NCI-H1417 treated with DMSO at 0.1 percent for 48 hours (cell line): ENCODE measurements at places on chromosomes 16 and 17.

GRCh38 chr17:43740541-43740940 lies 18.1 kb downstream of the SOST start:
- no peak for DNase-seq

DNA sequence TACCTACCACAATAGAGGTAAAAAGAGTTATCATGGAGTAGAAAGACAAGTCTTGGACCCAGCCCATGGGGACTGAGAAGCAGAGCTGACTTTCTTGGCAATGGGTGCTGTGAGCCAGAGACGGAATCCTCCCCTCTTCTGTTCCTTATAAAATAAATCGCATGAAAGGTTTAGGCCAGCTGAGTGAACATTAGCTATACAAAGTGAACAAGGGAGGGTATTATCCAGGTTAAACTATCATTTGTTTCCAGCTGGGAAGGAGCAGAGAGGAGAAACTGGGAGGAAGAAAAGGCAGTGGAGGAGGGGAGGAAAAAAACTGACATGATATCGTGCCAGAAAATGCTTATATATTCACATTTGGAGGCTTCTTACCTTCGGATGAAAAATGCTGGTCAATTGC lies 13.3 kb upstream of the PAFAH1B1 start:
- DNase-seq, result no peak

GRCh38 chr16:13289515-13289914 lies 388.1 kb downstream of the SHISA9 start:
- DNase-seq, result no peak

DNA sequence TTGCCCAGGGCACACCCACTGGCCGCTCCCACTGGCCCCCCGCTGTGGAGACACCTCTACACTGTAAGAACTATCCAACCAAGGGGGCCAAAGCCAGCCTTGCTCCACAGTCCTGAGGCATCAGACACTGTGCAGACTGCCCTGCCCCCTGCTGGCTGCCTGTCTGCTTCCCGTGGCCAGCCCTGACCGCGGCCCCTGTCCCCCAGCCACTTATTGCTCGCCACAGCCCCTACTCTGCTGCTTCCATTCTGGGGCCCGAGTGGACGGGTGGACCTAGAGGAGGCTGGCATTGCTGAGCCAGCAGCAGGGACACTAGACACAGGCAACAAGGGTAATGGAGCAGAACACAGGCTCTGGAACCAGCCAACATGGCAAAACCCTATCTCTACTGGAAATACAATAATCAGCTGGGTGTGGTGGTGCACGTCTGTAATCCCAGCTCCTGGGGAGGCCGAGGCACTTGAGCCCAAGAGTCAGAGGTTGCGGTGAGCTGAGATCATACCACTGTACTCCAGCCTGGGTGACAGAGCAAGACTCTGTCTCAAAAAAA lies 19.7 kb upstream of the LRRC37A3 start:
- no peak for DNase-seq

DNA sequence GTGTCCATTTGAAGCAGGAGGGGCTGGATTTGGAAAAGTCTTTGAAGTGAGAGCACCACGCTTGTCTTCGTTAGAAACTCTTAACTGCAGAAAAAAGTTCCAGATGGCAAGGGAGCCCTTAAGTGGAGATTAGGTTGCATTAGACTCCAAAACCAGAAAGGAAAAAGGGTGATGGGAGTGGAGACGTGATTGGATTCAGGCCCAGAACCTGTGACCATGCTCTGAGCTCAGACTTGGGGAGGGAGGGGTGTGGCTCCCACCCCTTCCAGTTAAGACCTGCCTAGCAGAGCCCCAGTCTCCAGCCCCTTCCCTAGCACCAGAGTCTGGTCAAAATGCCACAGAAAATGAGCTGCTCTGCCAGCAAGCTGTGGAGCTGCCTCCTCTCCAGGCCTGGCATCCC lies 6.4 kb upstream of the LGALS9 start:
- DNase-seq, result no peak

DNA sequence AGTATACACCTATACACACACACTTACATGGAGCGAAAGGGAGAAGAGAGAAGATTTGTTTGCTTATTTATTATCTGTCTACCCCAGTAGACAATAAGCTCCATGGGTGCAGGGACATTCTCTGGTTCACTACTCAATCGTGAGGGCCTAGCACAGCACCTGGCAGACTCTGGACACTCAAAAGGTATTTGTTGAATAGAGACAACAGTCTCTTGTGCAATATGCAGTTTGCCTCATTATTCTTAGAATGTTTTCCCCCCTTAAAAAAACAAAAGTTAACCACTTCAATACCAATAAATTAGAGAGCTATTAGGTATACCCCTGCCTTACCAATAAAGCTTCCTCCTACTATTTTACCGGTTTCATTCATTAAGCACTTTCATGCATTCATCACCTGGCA lies 2.0 kb downstream of the AKAP10 start:
- no peak for DNase-seq

GRCh38 chr17:46853896-46854444 lies 2.6 kb downstream of the WNT9B start:
- no peak for DNase-seq

DNA sequence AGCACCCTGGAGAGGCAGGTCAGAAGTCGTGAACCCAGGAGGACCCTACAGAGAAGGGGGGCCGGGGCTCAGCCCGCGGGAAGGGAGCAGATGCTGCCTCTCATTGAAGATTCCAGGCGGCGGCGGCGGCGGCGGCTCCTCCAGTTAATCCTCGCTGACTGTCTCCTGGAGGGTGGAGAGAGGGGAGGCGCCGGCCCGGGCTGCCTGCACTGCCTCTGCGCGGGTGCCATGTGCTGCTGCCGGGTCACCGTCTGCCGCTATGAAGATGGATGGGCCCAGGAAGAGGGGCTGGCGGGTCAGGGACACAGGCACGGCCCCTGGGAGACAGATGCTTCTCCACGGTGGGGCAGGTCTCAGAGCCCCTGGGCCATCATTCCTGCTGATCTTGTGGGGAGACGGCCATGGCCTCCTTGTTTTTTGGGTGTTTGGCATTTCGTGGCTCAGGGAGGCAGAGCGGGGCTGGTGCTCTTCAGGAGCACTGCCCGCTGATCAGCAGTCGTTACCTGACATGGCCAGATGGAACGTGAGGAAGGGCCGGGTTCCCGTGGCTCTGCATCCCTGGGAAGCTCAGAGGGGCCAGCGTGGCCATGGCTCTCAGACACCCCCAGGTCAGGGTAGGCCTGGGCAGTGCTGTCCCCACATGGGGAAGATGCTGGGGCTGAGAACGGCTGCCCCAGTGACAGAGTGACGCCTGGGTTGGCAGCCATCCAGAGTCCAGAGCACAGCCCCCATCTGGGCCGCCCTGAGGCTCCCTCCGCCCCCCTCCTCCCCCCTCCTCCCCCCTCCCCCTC lies 36.1 kb downstream of the GINS2 start:
- peak; percentile 29 for DNase-seq

DNA sequence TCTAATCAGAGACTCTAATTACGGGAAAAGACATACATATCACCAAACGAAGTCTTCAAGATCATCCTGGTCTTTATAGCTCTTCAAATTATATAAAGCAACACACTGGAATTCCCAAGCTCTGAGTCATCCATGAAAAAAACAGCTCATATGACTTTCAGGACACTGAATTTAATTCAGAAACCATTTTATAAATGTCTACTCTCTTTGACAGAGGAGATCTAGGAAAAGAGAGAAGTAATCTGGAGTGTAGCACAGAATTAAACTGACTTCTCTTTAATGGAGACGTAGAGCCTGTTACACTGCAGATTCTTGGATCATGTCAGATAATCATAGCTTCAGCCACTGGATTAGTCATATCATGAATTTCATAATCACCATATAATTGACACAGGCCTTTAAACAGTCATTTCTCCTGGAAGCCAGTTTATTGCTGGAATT lies 86.8 kb upstream of the WSB1 start:
- no peak for DNase-seq

DNA sequence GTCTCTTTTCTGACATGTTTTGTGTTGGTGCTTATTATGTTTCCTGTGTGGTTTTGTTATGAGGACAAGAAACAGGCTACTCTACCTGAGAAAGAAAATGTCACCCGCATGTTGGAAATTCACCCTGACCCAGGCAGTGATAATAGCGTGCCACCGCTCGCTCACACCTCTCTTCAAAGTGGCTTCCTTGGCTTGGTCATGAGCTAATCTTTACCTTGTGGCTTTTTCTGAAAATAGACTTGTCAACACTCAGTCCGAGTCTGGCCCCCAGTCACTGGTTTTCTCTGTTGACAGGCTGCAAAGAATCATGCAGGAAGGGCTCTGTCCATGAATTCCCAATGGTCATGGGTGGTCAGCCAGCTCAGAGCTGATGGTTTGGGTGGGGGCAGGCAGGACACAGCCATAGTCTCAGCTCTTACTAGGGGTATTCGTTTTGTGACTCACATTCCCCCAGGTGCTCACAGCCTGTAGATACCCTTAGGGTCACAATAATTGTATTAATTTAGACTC lies 121.3 kb upstream of the CACNG5 start:
- DNase-seq, result no peak

DNA sequence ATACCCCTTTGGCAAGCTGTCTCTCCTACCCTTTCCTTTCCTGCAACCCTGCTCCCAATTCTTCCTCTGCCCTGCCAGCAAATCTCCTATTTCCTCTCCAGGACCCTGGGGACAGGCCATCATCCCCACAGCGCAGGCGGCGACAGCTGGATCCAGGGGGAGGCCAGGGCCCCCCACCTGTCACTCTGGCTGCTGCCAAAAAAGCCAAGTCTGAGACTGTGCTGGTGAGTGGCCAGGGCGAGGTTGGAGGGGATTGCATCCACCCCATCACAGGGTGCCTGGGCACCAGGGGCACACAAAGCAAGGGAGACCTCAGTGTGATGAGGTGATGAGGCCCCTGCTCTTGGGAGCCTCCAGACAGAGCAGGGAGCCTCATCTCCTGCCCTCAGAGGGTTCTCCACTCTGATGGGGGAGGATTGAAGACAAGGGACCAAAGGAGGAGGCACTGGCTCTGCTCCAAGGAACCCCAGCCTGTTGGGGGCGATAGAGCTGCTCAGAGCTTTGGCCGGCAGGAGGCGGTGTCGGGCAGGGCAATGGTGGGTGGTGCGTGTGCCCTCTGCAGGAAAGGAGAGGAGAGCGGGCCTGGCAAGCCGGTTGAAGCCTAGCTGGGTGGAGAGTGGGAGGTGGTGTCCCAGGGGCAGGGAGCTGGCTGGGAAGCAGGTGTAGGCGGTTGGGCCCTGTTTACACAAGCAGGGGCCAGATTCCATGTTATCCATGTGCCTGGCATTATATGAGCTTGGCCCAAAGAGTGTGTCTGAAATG lies 15.6 kb upstream of the PDK2 start:
- DNase-seq, result no peak

- no peak for DNase-seq
Observed at GRCh38 chr16:4205971-4206370, 35.9 kb downstream of the SRL start.

DNA sequence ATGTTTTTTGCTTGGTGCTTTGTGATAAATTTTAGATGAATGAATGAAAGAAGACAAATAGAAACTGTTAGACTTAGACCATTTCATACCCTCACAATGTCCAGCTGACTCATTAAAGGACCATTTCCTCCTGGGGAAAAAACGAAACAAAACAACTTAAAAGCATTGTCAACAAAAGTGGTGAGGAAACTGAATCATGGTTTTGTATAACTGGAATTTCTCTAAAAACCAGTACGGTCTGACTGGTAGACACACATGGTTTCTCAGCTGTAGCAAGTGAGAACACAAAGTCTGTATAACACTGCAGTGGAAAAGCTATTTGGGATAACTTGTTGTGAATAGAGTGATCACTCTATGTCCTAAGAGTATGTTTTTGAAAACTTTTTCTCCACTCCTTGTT lies 5.3 kb upstream of the DDX52 start:
- DNase-seq, result no peak

GRCh38 chr16:12436201-12436657 lies 367.5 kb downstream of the CPPED1 start:
- DNase-seq, result peak; percentile 7

DNA sequence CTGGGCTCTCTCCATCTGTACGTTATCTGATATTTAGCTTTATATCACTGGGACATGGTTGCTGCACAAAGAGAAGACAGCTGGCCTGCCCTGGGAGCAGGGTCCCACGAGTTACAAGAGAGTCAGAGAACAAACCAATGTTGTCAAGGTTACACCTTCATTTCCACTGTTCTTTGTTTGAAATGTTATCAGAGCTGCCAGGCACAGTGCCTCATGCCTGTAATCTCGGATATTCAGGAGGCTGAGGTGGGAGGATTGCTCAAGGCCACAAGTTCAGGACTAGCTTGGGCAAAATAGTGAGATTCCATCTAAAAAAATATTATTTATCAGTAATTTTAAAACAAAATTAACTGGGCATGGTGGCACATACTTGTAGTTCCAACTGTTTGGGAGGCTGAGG lies 34.6 kb downstream of the ATP6V0A1 start:
- DNase-seq, result no peak

GRCh38 chr16:87723226-87723623 lies 42.6 kb downstream of the KLHDC4 start:
- peak; percentile 82 for DNase-seq

DNA sequence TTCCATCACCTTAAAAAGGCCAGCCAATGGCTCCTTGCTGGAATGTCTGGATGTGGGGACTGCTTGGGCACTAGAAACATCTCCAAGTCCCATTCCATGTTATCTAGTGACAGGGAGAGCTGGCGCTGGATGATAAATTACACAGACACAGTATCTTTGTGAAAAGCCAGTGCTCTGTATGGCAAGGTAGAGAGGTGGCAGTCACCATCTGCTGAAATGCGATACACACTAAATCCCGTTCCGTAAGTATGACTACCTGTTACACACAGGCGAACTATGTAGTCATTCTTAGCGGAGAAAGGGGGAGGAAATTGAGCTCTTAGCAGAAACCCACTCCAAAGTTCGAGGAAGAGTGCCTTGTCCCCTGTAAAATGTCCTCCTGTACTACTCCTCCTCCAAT lies 81.0 kb upstream of the MYOCD start:
- DNase-seq, result no peak

GRCh38 chr16:3282103-3282729 lies 1.1 kb upstream of the ZNF263 start:
- no peak for DNase-seq

DNA sequence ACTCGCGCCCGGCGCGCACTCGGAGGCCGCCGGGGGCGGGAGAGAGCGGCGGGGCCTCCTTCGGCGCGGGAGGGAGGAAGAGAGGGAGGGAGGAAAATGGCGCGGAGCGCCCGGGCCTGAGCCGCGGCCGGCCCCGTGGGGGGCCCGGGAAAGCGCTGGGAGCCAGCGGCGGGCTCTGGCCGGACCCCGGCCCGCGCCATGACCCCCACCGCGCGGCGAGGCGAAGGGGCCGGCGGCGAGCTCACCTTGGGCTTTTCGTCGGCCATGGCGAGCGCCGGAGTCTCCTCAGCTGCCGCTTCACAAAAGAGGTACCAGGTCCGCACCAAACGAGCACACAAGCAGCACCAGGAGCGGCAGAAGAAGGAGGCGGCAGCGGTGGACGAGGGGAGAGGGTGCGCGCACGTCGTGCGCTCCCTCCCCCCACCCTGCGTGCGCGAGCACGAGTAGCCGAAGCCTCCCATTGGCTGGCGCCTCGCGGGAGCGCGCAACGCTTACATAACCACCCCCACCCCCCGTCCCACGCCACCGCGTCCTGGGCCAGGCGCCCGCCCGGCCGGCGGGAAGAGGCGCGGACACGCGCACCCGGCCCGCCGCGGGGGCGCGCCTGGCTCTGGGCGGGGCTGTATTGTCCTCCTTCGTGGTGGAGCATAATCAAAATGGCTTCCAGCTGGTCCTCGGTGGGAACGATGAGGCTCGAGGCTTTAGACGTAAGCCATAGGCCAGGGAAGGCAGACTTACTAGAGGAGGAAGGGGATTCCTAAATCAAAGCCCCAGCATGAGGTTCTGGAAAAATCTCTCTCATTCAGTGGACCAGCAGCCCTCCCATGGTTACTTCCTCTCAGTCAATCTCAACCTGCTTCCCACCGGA lies at the start of gene SUMO2:
TSS of gene SUMO2 (minus strand) at position 391 of the 868 bp plus-strand sequence. CDS start at position 266, 125 bp downstream.
- DNase-seq, result peak; percentile 50

- DNase-seq, result no peak
Observed at GRCh38 chr17:8155231-8155995, 3.2 kb upstream of the PER1 start.
